ENCODE measurements at places on chromosomes 1 and 21.

GRCh38 chr1:18886003-18886335 lies 16.4 kb downstream of the ALDH4A1 start:
- no peak for DNase-seq

DNA sequence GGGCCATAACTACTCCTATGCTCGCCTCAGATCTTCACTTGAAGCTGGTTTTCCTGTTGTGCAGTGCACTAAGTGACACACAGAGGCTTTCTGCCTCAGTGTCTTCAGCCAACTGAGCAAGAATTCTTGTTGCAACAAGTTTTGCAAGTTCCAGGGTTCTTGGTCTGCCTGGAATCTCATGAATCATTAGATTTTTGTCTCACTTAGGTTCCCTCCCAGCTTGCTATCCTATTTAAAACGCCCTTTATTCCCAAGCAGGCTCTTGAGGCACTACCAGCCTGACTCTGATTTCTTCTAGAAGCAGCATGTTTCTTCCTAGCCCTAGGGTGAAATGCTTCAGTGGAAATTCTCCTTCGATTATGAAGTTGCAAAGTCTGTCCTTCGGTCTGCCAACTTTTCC lies 158.8 kb downstream of the C1orf21 start:
- DNase-seq: no peak

DNA sequence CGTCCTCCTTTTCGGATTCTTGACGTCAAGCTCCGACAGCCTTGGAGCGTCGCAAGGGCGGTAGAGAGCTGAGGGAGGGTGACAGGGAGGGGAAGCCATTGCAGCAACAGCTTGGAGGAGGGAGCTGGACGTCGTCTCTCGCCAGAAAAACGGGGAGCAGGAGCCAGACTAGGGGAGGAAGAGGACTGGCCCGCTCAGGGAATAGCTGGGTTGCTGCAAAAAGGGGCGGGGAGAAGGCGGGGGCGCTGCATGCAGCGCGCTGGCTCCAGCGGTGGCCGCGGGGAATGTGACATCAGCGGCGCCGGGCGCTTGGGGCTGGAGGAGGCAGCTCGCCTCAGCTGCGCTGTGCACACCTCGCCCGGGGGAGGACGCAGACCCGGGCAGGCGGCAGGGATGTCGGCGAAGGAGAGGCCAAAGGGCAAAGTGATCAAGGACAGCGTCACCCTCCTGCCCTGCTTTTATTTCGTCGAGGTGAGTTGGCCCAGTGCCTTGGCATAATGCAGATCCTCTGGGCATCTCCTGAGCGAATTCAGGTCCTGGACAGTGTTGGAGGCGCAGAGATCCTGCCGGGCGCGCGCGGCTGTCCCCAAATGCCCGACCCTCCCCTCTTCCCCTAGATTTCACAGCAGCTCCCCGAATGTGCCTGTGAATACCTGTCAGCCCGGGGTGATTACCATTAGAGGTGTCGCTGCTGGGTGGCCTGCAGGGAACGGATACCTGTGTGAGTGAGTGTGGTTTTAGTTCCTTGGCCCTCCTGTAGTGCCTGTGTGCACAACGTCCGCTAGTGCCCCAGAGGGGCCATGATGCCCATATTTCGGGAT lies at the start of gene PLPPR4:
PLPPR4 (plus strand) TSS at position 292 of the 821 bp plus-strand sequence; CDS start at position 394, 102 bp downstream.
- peak; percentile 17 for DNase-seq

DNA sequence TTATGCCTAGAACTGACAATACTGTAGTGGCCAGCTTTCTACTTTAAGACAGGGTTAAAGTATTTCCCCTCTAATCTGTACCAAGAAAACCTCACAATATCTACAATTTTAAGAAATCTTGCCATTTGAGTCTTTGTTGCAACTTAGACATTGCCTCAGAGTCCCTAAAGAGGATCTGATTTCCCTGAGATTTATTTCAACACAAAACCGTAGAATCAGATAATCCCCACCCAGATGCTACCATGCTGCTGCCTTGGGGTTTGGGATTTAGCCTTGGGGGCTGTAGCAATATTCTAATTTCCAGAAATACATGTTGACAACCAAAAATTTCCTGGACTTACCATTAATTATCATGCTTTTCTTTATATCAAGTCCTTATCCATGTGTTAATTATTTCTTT lies 50.3 kb upstream of the DENND1B start:
- no peak for DNase-seq
